ENCODE measurements at places on chromosomes 2 and 18.

DNA sequence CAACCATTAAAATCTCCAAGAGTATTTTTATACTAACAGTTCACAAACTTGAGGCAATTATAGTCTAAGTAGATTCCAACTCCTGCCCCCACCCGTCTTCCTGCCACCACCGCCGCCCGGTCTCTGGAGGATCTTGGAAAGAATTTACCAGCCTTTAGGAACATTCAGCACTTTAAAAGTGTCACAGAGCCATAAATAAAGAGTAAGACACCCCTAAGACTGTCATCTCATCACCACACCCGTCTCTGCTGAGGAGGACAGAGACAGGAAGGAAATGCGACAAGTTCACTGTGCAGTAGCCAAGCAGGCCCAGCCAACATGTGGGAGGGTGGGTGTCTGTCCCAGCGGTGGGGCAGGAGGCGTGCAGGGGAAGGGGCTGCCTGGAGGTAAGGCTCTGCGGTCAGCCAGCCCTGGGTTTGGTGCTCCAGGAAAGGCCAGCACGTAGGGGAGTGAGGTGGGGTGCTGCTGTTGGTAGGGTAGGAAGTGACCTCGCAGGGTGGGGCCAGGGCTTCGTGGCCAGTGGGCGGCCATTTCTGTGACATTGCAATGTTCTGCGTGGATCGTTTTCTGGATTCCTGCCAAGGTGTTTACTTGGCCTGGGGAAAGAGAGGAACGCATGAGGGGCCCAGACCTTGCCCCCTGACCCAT is 111.6 kb downstream of the FAM210A start:
- DNase-seq = no peak

GRCh38 chr2:160703648-160704585 is 210.3 kb upstream of the RBMS1 start:
- no peak for DNase-seq

- no peak for DNase-seq
Observed at GRCh38 chr2:174874085-174874484, 109.8 kb upstream of the CHRNA1 start.

- DNase-seq = no peak
Observed at GRCh38 chr2:168340931-168341330, 93.5 kb upstream of the STK39 start.

GRCh38 chr18:3453540-3454364 is 3.8 kb downstream of the TGIF1 start:
- no peak for DNase-seq

DNA sequence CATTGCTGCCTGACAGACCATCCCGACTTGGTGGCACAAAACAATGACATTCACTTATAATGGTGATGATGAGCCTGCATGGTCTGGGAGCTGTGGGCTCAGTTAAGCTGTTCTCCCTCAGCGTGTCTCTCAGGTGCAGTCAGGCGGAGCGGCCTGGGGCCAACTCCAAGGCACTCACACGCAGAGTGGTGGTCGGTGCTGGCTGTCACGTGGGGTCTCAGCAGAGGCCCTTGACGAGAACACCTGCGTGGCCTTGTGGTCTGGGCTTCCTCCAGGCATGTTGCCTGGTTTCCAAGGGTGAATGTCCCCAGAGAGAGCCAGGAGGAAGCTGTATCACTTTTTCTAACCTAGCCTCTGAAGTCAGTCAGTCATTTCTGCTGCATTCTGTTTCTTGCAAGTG is 29.8 kb downstream of the ARMC9 start:
- no peak for DNase-seq

DNA sequence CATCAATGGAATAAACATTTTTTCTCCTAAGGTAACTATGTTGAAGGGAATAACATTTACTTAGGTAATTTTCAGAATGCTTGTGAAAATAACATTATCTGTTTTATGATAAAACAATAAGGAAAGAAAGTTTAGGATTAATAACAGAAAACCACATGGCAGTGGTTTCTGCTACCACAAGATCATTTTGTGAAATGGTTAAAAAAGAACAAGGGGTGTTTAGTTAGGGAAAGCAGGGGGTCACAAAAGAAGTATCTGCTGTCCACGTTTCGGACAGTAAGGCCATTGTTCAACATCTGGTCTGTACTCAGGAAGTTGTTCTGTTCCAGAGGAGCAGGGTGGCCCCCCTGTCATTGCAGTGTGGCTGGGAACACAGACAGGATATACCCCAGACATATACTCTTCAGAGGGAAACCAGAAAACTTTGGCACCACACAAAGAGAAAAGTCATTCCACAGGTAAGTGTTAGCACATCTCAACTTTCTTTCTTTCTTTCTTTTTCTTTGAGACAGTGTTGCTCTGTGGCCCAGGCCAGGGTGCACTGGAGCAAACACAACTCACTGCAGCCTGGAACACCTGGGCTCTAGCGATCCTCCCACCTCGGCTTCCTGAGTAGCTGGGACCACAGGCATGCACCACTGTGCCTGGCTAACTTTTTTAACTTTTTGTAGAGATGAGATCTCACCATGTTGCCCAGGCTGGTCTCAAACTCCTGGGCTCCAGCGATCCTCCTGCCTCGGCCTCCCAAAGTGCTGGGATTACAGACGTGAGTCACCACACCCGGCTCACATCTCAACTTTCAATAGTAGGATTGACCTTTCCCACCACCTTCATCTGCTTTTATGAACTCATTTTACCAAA is 14.8 kb upstream of the ARL5A start:
- DNase-seq = no peak

- no peak for DNase-seq
Observed at GRCh38 chr2:61272421-61273070, 110.6 kb downstream of the C2orf74 start.

DNA sequence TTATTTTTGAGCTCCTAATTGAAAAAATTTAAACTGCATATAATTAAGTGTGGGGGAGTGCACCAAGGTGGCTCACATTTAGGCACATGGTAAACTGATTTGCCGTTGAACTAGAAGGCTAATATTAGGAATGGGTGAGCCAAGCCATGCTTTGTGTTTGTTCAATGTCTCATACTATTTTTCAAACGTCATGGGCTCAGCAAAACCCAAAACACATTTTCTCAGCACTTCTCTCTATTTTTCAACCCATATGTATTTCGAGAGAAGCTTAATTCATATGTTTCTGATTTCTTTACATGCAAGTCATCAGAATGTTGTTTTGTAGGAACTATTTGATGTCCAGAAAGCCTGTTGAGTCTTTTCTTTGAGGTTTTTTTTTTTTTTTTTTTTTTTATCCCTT is 291.2 kb downstream of the TCF4 start:
- DNase-seq = no peak

- DNase-seq = no peak
Observed at GRCh38 chr2:134230885-134231284, 23.0 kb upstream of the MGAT5 start.

DNA sequence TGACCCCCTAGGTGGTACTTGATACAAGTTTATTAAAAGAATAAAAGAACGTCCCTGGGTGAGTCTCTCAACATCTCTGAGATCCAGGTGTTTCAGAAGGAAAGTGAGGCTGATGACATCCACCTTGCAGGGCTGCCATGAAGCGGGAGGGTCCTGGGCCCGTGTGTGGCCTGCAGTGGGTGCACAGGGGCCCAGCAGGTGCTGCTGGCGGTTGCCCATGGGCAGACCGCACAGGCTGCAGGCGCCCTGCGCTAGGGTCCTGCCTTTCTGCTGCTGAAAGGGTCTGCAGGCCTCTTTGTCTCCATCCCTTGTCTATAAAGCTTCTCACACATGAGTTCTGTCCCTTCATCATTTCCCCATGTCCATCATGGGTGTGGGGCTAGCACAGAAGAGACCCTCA is 247.0 kb downstream of the TFCP2L1 start:
- no peak for DNase-seq

DNA sequence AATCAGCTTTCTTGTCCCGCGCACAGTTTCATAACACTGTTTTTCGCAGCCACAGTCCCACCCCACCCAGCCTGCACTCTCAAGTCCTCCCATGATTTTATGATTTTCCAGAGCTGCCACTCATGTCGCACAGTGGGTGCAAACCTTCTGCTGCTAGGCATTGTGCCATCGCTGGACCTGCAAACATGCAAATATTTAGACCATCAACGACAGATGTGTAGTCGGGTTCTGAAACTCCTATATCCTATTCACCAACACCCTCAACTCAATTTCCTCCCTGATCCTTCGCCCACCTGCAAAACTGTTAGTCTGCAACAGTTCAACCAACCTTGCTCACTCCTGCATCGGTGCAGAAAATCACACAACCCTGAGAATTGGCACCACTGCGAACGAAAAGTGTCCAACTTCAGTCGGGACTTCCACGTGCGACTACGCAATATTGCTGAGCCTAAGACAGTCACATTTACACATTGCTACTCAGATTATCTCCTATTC is 871 bp upstream of the ALS2 start:
- DNase-seq = no peak

- DNase-seq = no peak
Observed at GRCh38 chr18:26504831-26505230, 43.5 kb downstream of the KCTD1 start.

DNA sequence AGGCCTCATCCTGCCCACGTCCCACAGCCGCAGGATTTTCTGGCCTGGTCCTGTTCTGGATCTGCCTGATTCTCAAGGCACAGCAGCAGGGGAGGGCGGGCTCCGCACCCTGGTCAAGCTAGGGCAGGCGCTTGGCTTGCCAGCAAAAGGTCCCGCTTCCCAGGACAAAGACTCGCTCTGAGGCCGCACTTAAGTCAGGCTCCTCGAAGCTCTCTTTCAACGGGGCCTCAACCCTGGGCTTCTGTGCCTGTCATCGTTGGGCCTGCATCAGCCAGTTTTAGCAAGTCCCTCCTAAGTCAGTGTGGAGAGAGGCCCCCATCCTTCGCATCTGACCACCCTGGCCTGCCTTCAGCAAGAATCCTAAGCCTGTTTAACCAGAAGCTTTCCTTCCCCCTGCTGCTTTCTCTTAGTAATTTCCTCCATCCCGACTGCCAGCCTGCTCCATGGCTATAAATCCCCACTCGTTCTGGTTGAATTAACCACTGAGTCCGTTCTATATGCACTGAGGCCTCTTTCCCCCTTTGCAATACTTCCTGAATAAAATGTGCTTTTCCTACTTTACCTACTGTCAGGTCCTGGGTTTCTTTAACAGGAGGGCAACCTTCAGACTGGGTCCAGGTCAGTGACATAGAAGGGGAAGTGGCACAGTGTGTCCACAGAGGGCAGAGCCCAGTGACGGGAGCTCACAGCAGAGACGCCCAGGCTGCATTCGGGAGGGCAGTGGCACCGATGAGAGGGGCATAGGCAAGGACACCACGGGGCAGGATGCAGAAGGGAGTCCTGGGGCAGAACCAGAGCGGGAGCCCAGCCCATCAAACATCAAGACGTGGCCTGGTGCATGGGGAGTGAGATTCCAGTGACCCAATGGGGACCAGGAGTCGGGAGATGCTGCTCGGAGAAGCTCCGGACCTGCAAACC is 62.7 kb downstream of the SP110 start:
- DNase-seq = no peak

GRCh38 chr2:1071650-1072049 is 121.0 kb downstream of the SNTG2 start:
- no peak for DNase-seq

GRCh38 chr18:33577685-33578517 is at the start of gene ASXL3:
ASXL3 (plus strand) TSS chr18:33578219; CDS start chr18:33578632, 413 bp downstream.
- DNase-seq = no peak

- DNase-seq = no peak
Observed at GRCh38 chr18:46920653-46921052, 3.3 kb downstream of the KATNAL2 start.

DNA sequence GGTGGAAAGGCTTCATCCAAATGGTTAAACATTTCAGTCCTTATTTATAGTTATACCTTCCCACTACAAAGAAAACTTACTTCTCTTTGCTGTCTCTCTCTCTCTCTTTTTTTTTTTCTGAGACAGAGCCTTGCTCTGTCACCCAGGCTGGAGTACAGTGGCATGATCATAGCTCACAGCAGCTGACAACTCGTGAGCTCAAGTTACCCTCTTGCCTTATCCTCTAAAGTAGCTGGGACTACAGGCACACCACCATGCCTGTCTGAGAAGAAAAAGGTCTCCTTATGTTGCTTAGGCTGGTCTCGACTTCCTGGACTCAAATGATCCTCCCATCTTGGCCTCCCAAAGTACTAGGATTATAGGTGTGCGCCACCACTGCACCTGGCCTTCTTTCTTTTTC is 32.3 kb upstream of the OLA1 start:
- no peak for DNase-seq

DNA sequence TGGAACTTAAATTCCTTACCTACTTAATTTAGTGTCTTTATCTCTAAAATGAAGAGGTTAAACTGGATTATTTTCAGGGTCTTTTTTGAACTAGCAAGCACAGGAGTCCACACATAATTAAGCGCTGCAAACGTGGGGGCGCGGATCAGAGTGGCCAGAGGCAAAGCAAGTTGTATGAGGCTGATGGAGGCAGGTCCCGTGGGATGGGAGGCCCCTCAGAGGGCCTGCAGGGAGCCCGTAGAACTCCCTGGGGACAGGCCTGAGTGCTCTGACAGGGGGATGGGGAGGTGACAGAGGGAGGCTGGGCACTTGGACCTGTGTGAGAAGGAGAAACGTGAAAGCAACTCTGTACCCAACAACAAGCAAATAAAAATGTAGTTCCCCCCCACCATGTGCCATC is 177.8 kb downstream of the ACKR3 start:
- DNase-seq = no peak

DNA sequence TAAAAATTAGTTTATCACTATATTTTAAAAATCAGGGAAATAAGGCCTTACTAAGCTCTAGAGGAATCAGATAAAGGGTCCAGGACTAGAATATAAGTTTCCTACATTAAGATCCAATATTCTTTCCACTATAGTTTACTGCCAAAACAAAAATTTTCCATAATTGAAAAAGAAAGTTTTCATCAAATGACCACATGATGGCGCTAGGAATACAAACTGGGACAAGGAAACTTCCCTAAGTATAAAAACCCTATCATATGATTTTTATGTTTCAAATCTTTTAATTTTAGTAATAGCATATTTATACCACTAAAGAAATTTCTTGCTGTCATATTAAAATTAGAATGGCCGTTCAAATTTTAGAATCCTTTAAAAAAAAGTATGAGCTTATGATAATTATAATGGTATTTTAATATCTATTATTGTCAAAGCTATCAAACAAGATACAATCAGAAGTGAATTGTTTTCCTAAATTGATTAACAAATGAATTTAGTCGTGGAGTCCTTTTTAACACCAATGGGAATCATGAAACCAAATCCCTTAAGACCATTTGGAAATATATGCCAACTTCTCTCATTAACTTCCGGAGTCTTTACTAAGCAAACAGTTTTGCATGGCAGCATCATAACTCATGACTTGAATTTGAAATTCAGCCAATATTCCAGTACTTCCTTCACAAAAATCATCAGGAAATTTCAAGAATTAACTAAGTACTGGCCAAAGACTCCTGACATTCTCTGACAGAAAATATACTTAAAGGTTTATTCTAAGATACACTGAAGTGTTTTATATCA is 70.3 kb downstream of the SCN1A start:
- DNase-seq = no peak

DNA sequence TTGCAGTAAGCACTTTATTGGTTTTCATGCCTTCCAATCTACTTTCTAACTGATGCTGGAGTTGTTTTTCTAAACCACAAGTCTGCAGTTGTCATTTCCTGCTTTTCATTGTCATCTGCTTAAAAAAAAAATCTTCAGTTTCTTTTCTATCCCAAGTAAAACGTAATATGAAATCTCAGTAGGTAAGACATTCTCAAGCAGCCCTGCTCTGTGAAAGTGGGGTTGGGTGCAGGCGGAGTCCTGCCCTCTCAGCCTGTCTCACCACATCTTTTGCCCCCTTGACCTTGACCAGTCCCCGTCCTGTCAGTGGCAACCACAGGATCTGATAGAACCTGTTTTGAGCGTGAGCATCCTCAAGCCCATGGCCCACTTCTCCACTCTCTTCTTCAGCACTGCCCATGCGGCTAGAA is 80.0 kb upstream of the CPO start:
- DNase-seq = no peak
